Osteoblast (primary cell): ENCODE measurements at places on chromosomes 1 and 21. TPM values are rescaled to one million over a fixed set of nuclear protein-coding genes. Genes with fewer than 3 reads are reported as not detected.
A peak's percentile ranks its signal among the peaks of the same experiment; 100 is the strongest.

- no peak for DNase-seq
Measured at GRCh38 chr1:10340930-10341590, 57.8 kb upstream of the PGD start.

DNA sequence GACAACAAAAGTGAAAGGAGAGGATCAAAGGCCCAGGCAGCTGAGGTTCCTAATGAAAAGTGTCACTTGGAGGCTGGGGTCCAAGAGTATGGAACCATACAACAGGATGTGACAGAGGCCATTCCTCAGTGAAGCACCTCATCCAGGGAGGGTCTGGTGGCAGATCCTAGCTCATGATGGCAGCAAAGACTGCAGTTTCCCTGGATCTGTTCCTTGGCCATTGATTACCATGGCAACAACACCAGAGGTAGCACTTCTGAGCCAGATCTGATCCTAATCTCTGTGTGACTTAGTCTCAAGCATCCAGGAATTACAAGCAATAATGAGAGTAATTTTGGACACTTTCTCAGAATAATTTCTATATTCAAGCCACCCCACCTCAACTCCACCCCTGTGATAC is 12.9 kb downstream of the FAM177B start:
- DNase-seq, result no peak

DNA sequence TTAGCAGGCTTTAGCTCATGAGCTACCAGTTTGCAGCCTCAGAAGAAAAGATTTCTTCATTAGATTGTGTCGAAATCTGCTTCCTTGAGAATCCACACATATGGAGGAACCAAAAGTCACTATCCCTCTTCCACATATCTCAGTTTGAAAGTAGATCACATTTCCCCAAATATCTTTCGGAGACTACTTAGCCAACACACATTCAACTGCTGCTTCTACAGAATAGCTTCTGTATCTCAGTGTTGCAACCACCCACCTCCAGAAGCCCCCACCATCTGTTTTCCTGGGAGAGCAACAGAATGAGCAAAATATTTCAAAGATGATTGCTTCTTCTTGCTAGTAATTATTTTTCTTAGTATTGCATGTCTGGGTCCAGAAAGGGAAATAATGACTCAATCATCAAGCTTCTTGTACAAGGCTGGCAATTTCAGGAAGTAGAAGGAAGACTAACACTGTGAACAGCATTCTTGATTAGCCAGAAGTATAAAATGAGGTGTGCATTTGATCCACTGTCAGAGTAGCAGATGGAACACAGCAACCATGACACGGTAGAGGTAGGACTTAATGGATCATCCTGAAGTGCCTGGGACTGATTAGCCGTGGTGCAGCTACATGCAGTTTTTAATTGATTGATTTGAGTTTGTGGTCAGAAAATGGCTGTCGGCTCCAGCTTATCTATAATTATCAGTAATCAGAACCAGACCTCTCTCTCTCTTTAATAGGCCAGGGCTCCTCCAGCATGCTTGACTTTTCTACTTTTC is 24.9 kb downstream of the ZC3H11B start:
- DNase-seq, result peak; percentile 63

DNA sequence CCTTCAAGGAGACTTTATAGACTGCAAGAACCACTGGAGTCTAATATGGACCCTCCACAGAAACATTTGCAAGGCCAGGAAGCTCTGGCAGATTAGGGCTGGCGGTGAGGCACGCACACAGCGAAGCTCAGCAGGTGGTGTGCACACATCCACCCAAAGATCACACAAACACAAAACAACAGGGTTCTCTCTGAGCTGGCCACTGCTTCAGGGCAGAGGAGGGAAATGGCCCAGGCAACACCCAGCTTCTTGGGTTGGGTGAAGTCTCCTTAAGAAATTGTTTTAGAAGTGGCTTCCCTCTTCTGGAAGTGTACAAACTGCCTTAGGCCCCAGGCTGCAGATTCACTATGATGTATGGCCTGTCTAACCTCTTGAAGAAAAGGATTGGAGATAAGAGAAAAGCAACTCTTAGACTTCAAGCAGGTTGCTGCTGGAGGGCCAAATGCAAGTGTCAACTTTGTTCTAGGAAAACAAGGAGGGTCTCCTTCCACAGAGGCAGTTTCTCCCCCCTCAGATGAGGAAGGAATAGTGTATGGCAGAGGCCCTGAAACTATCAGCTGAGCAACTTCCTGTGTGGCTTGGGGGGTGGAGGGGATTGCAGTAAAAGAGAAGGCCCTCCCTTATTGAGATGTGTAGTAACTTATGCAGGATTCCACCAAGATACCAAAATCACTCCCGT is 2.0 kb downstream of the RCSD1 start:
- no peak for DNase-seq

The ELAPOR1 gene
- total RNA-seq, result 0.36 and 0.59 TPM in 2 replicates

DNA sequence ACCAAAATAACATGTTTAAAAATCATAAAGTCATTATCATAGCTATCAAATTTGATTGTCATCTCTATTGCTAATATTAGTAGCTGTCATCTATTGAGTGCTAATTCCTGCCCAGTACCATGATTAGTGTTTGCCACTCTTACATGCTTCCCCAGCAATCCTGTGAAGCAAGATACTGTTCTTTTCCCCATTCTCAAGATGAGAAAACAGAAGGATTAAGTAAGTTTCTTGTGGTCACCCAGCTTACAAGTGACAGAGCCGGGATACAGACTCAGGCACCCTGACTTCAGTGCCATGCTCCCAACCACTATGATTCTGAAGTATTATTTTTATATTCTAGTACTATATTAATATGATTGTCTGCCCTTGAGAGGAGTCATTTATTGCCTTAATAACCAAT is 36.5 kb downstream of the LRRC8C start:
- DNase-seq, result no peak

DNA sequence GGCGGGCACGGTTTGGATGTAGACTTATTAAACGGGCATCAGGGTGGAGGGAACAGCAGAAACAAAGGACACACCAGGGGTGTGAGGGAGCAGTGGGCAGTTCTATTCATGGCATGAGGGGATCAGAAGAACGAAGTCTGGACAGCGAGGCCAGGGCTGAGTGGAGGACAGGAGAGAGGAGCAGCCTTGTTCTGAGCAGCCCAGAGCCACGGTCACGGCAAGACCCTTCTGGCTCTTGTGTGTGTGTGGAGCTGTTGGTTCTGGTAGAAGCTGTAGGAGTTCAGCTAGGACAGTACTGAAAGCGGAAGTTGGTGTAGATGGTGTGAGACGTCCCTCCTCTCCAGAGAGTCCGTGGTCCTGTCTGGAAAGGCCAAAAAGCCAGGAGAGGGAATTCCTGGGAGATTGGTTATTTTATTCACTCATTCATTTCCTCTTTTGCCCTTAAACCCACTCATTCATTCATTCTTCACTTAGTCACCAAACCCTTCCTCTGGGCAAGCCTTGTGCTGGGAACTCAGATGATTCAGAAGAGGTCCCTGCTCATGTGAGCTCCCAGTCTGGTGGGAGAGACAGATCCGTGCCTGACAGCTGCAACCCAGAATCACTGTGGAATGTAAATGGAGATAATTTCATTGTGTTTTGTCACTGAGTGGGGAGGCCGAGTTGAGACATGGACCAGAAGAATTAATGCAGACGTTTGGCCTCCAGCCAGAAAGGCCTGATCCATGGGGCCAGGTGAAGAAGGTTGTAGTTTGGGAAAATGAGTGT is 4.1 kb upstream of the ACOT11 start:
- peak; percentile 96 for DNase-seq

The CD58 gene
- 20.6 and 23.5 TPM in 2 replicates for total RNA-seq

The ETV3L gene
- not detected in 2 replicates for total RNA-seq

The WNT3A gene
- not detected in 2 replicates for total RNA-seq

DNA sequence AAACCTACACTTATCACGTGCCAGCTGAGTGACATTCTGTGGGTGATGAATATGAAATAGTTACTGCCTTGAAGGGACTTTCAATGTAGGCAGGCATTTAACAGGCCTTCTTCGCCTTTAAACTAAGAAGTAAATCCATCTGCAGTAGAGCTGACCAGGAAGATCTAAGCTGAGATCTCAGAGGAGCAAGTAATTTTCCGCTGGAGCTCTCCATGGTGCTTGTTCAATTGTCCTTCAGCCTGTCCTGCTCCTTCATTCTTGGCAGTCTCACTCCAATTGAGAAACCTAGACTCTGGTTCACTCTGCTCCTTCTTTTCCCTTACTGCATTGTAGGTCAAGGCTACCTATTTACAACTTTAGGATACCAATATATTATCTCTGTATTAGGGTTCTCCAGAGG is 183.5 kb downstream of the HMCN1 start:
- peak; percentile 14 for DNase-seq
